Osteocyte (in vitro differentiated cells): ENCODE measurements at places on chromosomes 2 and 18. TPM values are rescaled to one million over a fixed set of nuclear protein-coding genes. Genes with fewer than 3 reads are reported as not detected.

GRCh38 chr2:134763164-134763710 lies 44.4 kb upstream of the TMEM163 start:
- no peaks in the 10 kb centered on the region for H3K4me1 ChIP-seq
- DNase-seq: no peak
- H3K27me3 ChIP-seq: peaks cover 3% of the 10 kb centered on the region

GRCh38 chr2:136215908-136216472 lies 98.0 kb upstream of the CXCR4 start:
- no peaks in the 10 kb centered on the region for H3K4me1 ChIP-seq
- DNase-seq: no peak
- no peak overlapping the region for H3K27ac ChIP-seq
- H3K4me3 ChIP-seq: no peak overlapping the region
- H3K36me3 ChIP-seq: no peaks in the 10 kb centered on the region
- H3K27me3 ChIP-seq: no peaks in the 10 kb centered on the region

IWS1 gene
- 39.8 and 40.9 TPM in 2 replicates for total RNA-seq

GRCh38 chr2:150429384-150429961 lies 58.0 kb downstream of the RND3 start:
- no peaks in the 10 kb centered on the region for H3K27me3 ChIP-seq
- H3K27ac ChIP-seq: no peak overlapping the region
- H3K4me1 ChIP-seq: peaks cover 6% of the 10 kb centered on the region
- no peaks in the 10 kb centered on the region for H3K36me3 ChIP-seq
- DNase-seq: no peak
- no peak overlapping the region for H3K4me3 ChIP-seq

PARD6G gene
- total RNA-seq: 16.5 and 18.9 TPM in 2 replicates

GRCh38 chr2:232569541-232569940 lies 19.1 kb downstream of the EIF4E2 start:
- DNase-seq: no peak
- no peak overlapping the region for H3K4me3 ChIP-seq
- H3K27ac ChIP-seq: no peak overlapping the region
- H3K27me3 ChIP-seq: no peaks in the 10 kb centered on the region
- H3K4me1 ChIP-seq: peaks cover 27% of the 10 kb centered on the region
- peaks cover 61% of the 10 kb centered on the region for H3K36me3 ChIP-seq

PSTPIP2 gene
- total RNA-seq: 4.5 TPM in 2 replicates

DNA sequence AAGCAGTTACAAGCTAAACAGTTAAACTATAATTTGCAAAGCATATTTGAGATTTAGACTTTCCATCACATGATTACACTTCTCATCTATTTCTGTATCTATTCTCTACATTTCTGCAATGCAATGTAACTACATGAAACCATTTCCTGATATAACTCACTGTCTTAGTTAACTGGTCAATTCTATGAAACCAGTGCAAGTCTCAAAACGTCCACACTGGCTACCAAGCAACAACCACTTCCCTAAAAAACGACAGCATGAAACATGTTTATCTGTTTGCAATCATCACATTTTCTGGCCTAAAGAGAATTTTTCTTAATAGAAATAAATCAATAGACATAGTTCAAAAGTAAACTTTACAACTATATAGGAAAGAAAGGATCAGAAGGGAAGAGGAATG lies 17.4 kb downstream of the FECH start:
- H3K4me1 ChIP-seq: no peaks in the 10 kb centered on the region
- peaks cover 41% of the 10 kb centered on the region for H3K36me3 ChIP-seq
- no peaks in the 10 kb centered on the region for H3K27me3 ChIP-seq
- H3K27ac ChIP-seq: no peak overlapping the region
- DNase-seq: no peak

- DNase-seq: no peak
- no peak overlapping the region for H3K4me3 ChIP-seq
- no peaks in the 10 kb centered on the region for H3K36me3 ChIP-seq
- H3K4me1 ChIP-seq: no peaks in the 10 kb centered on the region
- H3K27ac ChIP-seq: no peak overlapping the region
Measured at GRCh38 chr2:222256250-222256649, 42.5 kb downstream of the PAX3 start.

- peaks cover 3% of the 10 kb centered on the region for H3K36me3 ChIP-seq
- H3K27me3 ChIP-seq: no peaks in the 10 kb centered on the region
- peaks cover 42% of the 10 kb centered on the region for H3K4me1 ChIP-seq
- peak; percentile 86 for DNase-seq
- H3K4me3 ChIP-seq: peak overlapping the region; percentile 100
Measured at GRCh38 chr18:62186499-62186773, 420 bp downstream of the PIGN start.

IAH1 gene
- total RNA-seq: 68.7 and 71.6 TPM in 2 replicates

KLHL14 gene
- total RNA-seq: not detected in 2 replicates

DNA sequence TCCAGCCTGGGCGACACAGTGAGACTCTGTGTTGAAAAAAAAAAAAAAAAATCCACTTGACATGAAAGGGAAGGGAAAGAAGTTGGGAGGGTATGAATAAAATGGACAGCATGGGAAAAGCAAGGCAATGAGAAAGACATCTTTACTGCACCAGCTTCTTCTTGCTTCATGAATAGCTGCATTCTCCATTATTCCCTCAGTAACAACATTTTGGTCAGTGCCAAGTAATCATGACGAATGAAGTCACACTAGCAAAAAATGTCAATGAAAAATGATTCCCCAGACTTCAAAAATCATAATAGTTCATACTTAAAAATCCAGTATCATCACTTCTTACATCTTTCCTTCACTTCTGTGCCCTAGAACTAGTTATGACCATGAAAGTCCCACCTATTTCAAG lies 30.4 kb downstream of the ADAM17 start:
- H3K4me1 ChIP-seq: peaks cover 5% of the 10 kb centered on the region
- H3K27ac ChIP-seq: no peak overlapping the region
- H3K36me3 ChIP-seq: peaks cover 52% of the 10 kb centered on the region
- no peaks in the 10 kb centered on the region for H3K27me3 ChIP-seq

GRCh38 chr2:14396533-14397083 lies 235.9 kb upstream of the LRATD1 start:
- no peak overlapping the region for H3K4me3 ChIP-seq
- no peaks in the 10 kb centered on the region for H3K27me3 ChIP-seq
- H3K27ac ChIP-seq: no peak overlapping the region
- no peak for DNase-seq

- peaks cover 2% of the 10 kb centered on the region for H3K4me1 ChIP-seq
- no peak overlapping the region for H3K27ac ChIP-seq
- peaks cover 11% of the 10 kb centered on the region for H3K36me3 ChIP-seq
- H3K4me3 ChIP-seq: no peak overlapping the region
Measured at GRCh38 chr2:226845386-226846116, 9.7 kb downstream of the RHBDD1 start.

GRCh38 chr2:226030788-226031646 lies 631.5 kb downstream of the NYAP2 start:
- peaks cover 25% of the 10 kb centered on the region for H3K4me1 ChIP-seq
- peak overlapping the region; percentile 83 for H3K27ac ChIP-seq
- peak overlapping the region; percentile 83 for H3K4me3 ChIP-seq
- DNase-seq: peak; percentile 86
- H3K27me3 ChIP-seq: no peaks in the 10 kb centered on the region
- no peaks in the 10 kb centered on the region for H3K36me3 ChIP-seq

GRCh38 chr2:6605836-6606505 lies 259.7 kb downstream of the CMPK2 start:
- H3K27me3 ChIP-seq: peaks cover 2% of the 10 kb centered on the region
- DNase-seq: no peak
- H3K4me1 ChIP-seq: no peaks in the 10 kb centered on the region
- H3K36me3 ChIP-seq: no peaks in the 10 kb centered on the region
- H3K4me3 ChIP-seq: no peak overlapping the region

REG1B gene
- not detected in 2 replicates for total RNA-seq

GRCh38 chr2:71706836-71707235 lies 253.5 kb downstream of the DYSF start:
- DNase-seq: no peak
- H3K27me3 ChIP-seq: peaks cover 22% of the 10 kb centered on the region
- H3K36me3 ChIP-seq: no peaks in the 10 kb centered on the region
- H3K4me3 ChIP-seq: no peak overlapping the region

- no peak overlapping the region for H3K27ac ChIP-seq
- H3K4me1 ChIP-seq: no peaks in the 10 kb centered on the region
- DNase-seq: no peak
- H3K27me3 ChIP-seq: peaks cover 15% of the 10 kb centered on the region
- no peaks in the 10 kb centered on the region for H3K36me3 ChIP-seq
Measured at GRCh38 chr2:118148133-118148532, 59.9 kb downstream of the INSIG2 start.

GRCh38 chr18:9517869-9518268 lies 42.6 kb downstream of the RALBP1 start:
- no peaks in the 10 kb centered on the region for H3K27me3 ChIP-seq
- peaks cover 24% of the 10 kb centered on the region for H3K4me1 ChIP-seq
- H3K36me3 ChIP-seq: peaks cover 13% of the 10 kb centered on the region
- DNase-seq: no peak
- H3K4me3 ChIP-seq: no peak overlapping the region

DNA sequence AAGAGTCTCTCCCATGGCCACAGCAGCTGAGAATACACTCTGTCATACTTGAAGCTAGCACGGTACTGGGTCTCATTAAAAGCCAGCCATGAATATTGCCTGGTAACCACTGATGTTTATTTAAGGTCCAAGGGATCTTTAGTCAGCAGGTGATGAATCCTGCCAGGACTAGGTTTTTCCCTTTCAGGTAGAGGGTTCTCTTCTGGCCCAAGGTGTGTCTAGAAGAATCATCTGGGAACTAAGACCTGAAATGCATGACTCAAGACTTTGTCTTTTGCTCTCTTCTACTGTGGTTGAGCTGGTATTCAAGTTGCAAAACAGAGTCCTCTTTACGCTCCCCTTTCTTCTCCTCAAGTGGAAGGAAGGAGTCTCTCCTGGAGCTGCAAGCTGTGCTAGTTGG lies 400.5 kb upstream of the FSIP2 start:
- H3K36me3 ChIP-seq: no peaks in the 10 kb centered on the region
- no peak overlapping the region for H3K4me3 ChIP-seq
- DNase-seq: no peak
- H3K4me1 ChIP-seq: no peaks in the 10 kb centered on the region

DNA sequence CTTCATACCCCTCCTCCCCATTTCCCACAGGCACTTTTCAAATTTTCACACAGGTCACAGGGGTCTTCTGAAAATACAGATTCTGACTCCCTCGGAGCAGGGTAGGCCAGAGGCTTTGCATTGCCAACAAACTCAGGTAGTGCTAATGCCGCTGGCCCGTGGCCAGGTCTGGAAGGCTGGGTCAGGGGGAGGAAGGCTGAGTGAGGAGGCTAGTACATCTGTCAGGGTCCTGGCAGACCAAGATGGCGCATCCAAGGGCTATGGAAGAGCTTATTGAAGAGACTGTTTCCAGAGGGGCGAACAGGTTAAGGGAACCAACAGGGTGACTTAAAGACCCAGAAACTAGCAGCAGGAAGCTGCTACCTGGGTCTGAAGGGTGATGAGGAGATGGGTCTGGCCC lies 336.7 kb upstream of the ID2 start:
- no peak for DNase-seq
- no peak overlapping the region for H3K27ac ChIP-seq
- no peaks in the 10 kb centered on the region for H3K27me3 ChIP-seq
- no peaks in the 10 kb centered on the region for H3K36me3 ChIP-seq

- DNase-seq: no peak
- no peak overlapping the region for H3K4me3 ChIP-seq
- H3K27me3 ChIP-seq: no peaks in the 10 kb centered on the region
- peaks cover 3% of the 10 kb centered on the region for H3K4me1 ChIP-seq
Measured at GRCh38 chr2:171509945-171510731, 12.1 kb upstream of the CYBRD1 start.

DNA sequence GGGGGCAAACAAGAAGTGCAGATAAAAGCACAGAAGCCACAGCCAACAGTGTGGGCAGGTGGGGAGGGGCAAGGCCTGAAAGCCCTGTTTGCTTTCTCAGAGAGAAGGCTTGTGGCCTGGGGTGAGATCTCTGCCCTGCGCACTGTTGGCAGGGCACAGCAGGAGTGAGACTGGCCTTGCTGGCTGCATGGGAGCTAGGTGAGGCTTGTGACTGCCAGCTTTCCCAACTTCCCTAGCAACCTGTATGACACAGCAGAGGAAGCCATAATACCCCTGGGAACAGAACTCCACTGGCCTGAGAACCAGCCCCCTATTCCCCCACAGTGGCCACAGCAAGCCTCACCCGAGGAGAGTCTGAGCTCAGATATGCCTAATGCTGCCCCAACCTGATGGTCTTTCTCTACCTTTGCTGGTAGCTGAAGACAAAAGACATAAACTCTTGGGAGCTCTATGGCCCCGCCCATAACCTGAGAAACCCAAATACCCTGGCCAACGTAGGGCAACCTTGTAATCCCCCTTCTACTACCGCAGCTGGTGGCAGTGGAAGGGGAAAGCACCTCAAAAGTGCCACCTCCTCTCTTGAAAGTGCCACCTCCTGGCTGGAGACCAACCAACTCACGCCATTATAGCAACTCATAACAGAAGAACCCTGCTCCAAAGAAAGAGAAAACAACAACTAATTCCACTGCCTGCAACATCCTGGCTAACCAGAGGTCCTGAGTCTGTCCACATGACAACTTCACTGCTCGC lies 44.4 kb downstream of the LCT start:
- no peaks in the 10 kb centered on the region for H3K36me3 ChIP-seq
- H3K4me1 ChIP-seq: peaks cover 29% of the 10 kb centered on the region
- peak overlapping the region; percentile 79 for H3K27ac ChIP-seq
- H3K4me3 ChIP-seq: no peak overlapping the region
- no peaks in the 10 kb centered on the region for H3K27me3 ChIP-seq

- H3K27me3 ChIP-seq: no peaks in the 10 kb centered on the region
- DNase-seq: peak; percentile 90
- peak overlapping the region; percentile 82 for H3K27ac ChIP-seq
- H3K4me3 ChIP-seq: peak overlapping the region; percentile 38
- no peaks in the 10 kb centered on the region for H3K36me3 ChIP-seq
Measured at GRCh38 chr2:45343251-45344017, 267.6 kb downstream of the SRBD1 start.

STAT4 gene
- total RNA-seq: 0.47 and 1.3 TPM in 2 replicates

ARHGAP28 gene
- 18.1 and 22.8 TPM in 2 replicates for total RNA-seq

LAMA1 gene
- total RNA-seq: 0.30 and 0.34 TPM in 2 replicates

DNA sequence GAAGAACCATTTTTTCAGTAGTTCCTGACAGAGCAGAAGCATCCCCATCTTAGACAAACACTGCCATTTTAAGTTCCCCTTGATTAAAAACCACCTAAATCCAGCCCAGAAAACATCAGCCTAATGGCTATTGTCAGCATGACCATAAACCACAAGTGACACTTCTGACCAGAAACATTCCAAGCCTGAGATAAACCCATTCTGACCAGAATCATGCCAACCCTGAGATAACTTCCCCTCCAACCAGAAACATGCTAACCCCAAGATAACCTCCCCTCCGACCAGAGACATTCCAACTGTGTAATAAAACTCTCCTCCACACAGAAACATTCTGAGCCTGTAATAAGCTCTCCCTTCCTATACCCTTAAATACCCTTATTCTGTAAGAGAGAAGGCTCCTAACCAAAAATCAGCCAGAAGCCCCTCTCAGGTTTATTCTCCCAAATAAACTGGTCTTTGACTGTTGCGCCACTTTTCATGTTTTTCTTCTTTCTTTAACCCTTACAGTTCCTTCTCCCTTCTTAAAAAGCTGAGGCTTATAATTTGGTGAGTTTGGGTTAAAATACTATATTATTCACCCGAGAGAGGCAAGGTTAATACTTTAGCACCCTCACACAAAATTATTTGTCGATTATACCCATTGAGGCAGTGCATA lies 149.7 kb downstream of the HNMT start:
- no peak for DNase-seq
- H3K4me3 ChIP-seq: no peak overlapping the region
- H3K36me3 ChIP-seq: no peaks in the 10 kb centered on the region
- H3K27ac ChIP-seq: no peak overlapping the region
- H3K4me1 ChIP-seq: no peaks in the 10 kb centered on the region

SCYGR4 gene
- total RNA-seq: not detected in 2 replicates
